Sigmoid colon (tissue), 7 donors: ENCODE measurements at places on chromosomes 16 and 17. TPM values are rescaled to one million over a fixed set of nuclear protein-coding genes. Genes with fewer than 3 reads are reported as not detected.

GRCh38 chr16:65834688-65835087, 531.8 kb upstream of the CDH5 start:
- DNase-seq = no peak

- DNase-seq = no peak
Observed at GRCh38 chr17:32546031-32546444, 59.2 kb downstream of the CDK5R1 start.

- no peak for DNase-seq
Observed at GRCh38 chr16:52494621-52495020, 52.3 kb downstream of the TOX3 start.

DNA sequence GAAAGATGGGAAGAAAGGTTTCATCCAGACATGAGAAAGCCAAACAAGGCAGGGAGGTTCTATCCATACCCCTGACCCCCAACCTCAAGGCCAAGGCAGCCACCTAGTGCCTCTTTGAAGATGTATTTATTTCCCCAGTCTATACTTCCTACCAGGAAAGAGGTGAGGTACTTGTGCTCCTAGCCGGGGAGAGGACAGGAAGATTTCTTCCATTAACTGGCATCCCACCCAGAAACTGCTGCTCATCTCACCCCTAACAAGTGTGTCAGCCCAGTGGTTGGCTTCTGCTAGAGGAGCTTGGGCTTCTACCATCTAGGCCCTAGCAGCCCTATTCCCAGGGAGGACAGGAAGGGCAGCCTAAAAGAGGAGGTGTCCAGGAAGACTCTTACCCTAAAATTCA, 8.9 kb downstream of the COPZ2 start:
- DNase-seq = no peak

GRCh38 chr17:32609085-32609484, 122.3 kb downstream of the CDK5R1 start:
- no peak for DNase-seq

DNA sequence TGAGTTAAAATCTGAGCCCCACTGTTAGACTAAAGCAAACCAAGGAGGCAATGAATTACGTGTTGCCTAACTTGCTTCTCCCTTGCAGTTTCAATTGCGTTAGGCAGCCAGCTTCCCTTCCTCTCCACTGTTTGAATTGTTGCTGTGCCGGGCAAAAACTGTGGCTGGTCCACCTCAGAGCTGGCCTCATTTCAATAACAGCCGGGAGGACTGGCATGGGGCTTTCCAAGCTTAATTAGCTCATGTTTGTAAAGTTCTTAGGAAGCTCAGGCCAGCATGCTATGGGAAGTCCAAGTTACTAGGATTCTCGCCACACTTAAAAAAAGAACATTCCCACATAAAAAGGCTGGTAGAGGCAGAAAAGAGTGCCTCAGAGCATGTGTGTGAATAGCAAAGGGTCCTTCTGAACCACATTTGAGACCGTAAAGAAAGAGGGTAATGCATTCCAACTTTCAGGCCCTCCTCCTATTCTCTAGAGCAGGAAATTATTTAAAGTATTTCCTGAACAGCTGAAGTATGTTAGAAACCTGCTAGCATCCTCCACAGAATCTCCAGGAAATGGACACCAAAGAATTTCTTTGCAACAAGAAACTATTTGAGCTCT, 79.0 kb upstream of the SMURF2 start:
- no peak for DNase-seq

The MARVELD3 gene
- not detected for total RNA-seq

The ANKRD40CL gene
- total RNA-seq = not detected

The SLC13A2 gene
- under 0.01 TPM for total RNA-seq

The NGFR gene
- 13.0 TPM for total RNA-seq

The TRIM72 gene
- total RNA-seq = 0.27 TPM
